ENCODE measurements at places on chromosomes 1 and 21. TPM values are rescaled to one million over a fixed set of nuclear protein-coding genes. Genes with fewer than 3 reads are reported as not detected.
A peak's percentile ranks its signal among the peaks of the same experiment; 100 is the strongest.

The LRRC71 gene
- not detected for total RNA-seq

The TMPRSS2 gene
- 102 TPM for total RNA-seq

The LMX1A gene
- total RNA-seq = not detected

The CD2 gene
- total RNA-seq = 3.9 TPM

The OR14C36 gene
- total RNA-seq = not detected

The TSSK3 gene
- total RNA-seq = not detected

- DNase-seq = peak; percentile 24
- H3K4me3 ChIP-seq = no peak overlapping the region
- no peaks in the 10 kb centered on the region for H3K36me3 ChIP-seq
- no peak overlapping the region for H3K27ac ChIP-seq
- H3K4me1 ChIP-seq = peaks cover 20% of the 10 kb centered on the region
These were observed 5.0 kb downstream of the RAP1GAP start for GRCh38 chr1:21663951-21664805.

DNA sequence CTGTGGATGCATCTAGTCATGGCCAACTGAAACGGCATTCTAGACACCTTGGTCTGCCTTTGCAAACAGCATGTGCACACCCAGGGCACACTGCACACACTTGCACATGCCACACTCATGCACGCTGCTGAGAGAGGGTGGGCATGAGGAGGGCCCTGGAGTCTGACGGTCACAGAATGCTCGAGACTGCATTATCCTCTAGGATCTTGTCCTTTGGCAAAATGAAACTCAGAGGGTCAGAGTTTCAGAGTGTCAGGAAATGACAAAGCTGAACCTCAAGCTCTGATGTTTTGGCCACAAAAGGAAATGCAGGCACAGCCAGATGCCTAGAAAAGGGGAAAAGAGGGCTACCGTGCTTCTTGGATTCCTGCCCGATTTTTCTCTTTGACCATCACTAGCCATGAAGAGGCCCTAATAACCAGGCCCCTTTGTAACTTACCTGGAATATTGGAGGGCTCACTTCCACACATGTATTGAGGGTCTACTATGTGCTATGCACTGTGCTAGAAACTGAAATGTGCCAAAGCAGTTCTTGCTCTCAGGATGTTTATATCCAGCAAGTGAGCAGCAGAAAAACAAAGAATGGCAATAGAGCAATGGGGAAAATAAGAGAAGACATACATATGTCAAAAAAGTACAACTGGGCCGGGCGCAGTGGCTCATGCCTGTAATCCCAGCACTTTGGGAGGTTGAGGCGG, 65.4 kb downstream of the TOMM20 start:
- H3K4me1 ChIP-seq = peaks cover 42% of the 10 kb centered on the region
- no peak overlapping the region for H3K4me3 ChIP-seq
- H3K27me3 ChIP-seq = no peaks in the 10 kb centered on the region

DNA sequence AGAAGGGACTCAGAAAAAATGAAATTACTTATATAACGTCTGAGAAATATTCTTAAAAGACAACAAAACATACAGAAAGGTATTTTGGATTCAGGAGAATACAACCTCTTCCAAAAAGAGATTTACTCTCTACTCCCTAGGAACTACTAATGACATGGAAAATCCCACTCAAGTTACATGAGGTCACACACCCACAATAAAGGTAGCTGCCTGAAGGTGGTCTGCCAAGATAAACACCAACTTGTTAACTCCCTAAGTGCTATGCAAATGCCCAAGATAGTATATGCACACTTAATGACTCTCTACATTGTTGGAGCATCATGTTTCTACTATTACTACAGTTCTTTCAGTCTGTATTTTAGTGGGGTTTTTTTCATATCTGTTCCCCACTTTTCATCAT, 26.5 kb downstream of the RERE start:
- no peak overlapping the region for H3K27ac ChIP-seq
- H3K36me3 ChIP-seq = no peaks in the 10 kb centered on the region
- no peak overlapping the region for H3K4me3 ChIP-seq

- no peaks in the 10 kb centered on the region for H3K27me3 ChIP-seq
- H3K4me1 ChIP-seq = peaks cover 27% of the 10 kb centered on the region
- H3K4me3 ChIP-seq = no peak overlapping the region
- no peak for DNase-seq
- H3K36me3 ChIP-seq = no peaks in the 10 kb centered on the region
These were observed 258.0 kb downstream of the KCNJ6 start for GRCh38 chr21:37658121-37658816.

GRCh38 chr1:14929547-14930246, 223.8 kb upstream of the TMEM51 start:
- no peak overlapping the region for H3K4me3 ChIP-seq
- H3K27ac ChIP-seq = no peak overlapping the region
- H3K36me3 ChIP-seq = no peaks in the 10 kb centered on the region
- peak; percentile 82 for DNase-seq

- DNase-seq = no peak
- no peak overlapping the region for H3K27ac ChIP-seq
- H3K4me3 ChIP-seq = no peak overlapping the region
These were observed 8.1 kb downstream of the TOR3A start for GRCh38 chr1:179089827-179090482.

GRCh38 chr21:26809745-26810144, 35.5 kb downstream of the ADAMTS1 start:
- no peak for DNase-seq
- no peak overlapping the region for H3K4me3 ChIP-seq
- H3K4me1 ChIP-seq = peaks cover 3% of the 10 kb centered on the region
- H3K27me3 ChIP-seq = no peaks in the 10 kb centered on the region

- no peak for DNase-seq
- H3K4me1 ChIP-seq = peaks cover 17% of the 10 kb centered on the region
- H3K4me3 ChIP-seq = no peak overlapping the region
- H3K27ac ChIP-seq = no peak overlapping the region
- H3K36me3 ChIP-seq = no peaks in the 10 kb centered on the region
- peaks cover 21% of the 10 kb centered on the region for H3K27me3 ChIP-seq
These were observed 3.1 kb downstream of the BCAN start for GRCh38 chr1:156645056-156645455.

- no peaks in the 10 kb centered on the region for H3K27me3 ChIP-seq
- no peak overlapping the region for H3K27ac ChIP-seq
- no peak for DNase-seq
- no peak overlapping the region for H3K4me3 ChIP-seq
- no peaks in the 10 kb centered on the region for H3K4me1 ChIP-seq
- H3K36me3 ChIP-seq = peaks cover 17% of the 10 kb centered on the region
These were observed 16.9 kb downstream of the LRRC40 start for GRCh38 chr1:70188522-70188921.

- H3K27ac ChIP-seq = no peak overlapping the region
- H3K4me3 ChIP-seq = no peak overlapping the region
- no peaks in the 10 kb centered on the region for H3K27me3 ChIP-seq
- peaks cover 19% of the 10 kb centered on the region for H3K4me1 ChIP-seq
- DNase-seq = peak; percentile 28
These were observed 23.0 kb downstream of the GIPC2 start for GRCh38 chr1:78068681-78069283.

DNA sequence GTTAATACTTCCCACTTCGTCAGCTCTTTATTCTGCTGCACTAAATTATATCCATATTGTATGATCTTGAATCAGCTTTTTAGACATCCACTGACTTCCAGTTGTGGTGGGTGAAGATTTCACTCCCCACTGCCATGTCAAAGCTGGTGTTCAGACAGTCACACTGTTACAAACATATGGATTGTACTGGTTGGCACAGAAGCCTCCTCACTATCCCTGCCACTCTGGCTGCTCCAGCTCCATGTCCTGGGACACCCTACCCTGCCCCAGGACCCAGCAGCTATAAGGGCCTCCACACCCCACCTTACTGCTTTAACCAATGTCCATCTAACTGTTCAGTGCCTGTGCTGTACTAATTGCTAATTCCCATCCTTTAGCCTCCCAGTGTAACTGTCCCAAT, 32.0 kb upstream of the BATF3 start:
- H3K4me1 ChIP-seq = no peaks in the 10 kb centered on the region
- no peak overlapping the region for H3K4me3 ChIP-seq
- H3K36me3 ChIP-seq = peaks cover 3% of the 10 kb centered on the region
- DNase-seq = no peak

GRCh38 chr1:226714148-226714547, 24.9 kb downstream of the ITPKB start:
- DNase-seq = no peak
- H3K4me3 ChIP-seq = no peak overlapping the region
- H3K36me3 ChIP-seq = no peaks in the 10 kb centered on the region
- H3K4me1 ChIP-seq = peaks cover 79% of the 10 kb centered on the region
- no peak overlapping the region for H3K27ac ChIP-seq
- H3K27me3 ChIP-seq = no peaks in the 10 kb centered on the region

- no peaks in the 10 kb centered on the region for H3K27me3 ChIP-seq
- no peaks in the 10 kb centered on the region for H3K36me3 ChIP-seq
- no peaks in the 10 kb centered on the region for H3K4me1 ChIP-seq
- H3K27ac ChIP-seq = no peak overlapping the region
These were observed 42.6 kb downstream of the ACKR1 start for GRCh38 chr1:159247266-159247665.

- H3K27me3 ChIP-seq = no peaks in the 10 kb centered on the region
- H3K4me1 ChIP-seq = peaks cover 10% of the 10 kb centered on the region
- no peak for DNase-seq
- H3K27ac ChIP-seq = no peak overlapping the region
- no peak overlapping the region for H3K4me3 ChIP-seq
These were observed 156.5 kb downstream of the HIVEP3 start for GRCh38 chr1:41762251-41762650.

All from stomach (tissue), 19 donors.